ENCODE measurements at places on chromosomes 7 and 10.

GRCh38 chr10:117419159-117419558, 43.9 kb upstream of the PDZD8 start:
- no peak for DNase-seq

DNA sequence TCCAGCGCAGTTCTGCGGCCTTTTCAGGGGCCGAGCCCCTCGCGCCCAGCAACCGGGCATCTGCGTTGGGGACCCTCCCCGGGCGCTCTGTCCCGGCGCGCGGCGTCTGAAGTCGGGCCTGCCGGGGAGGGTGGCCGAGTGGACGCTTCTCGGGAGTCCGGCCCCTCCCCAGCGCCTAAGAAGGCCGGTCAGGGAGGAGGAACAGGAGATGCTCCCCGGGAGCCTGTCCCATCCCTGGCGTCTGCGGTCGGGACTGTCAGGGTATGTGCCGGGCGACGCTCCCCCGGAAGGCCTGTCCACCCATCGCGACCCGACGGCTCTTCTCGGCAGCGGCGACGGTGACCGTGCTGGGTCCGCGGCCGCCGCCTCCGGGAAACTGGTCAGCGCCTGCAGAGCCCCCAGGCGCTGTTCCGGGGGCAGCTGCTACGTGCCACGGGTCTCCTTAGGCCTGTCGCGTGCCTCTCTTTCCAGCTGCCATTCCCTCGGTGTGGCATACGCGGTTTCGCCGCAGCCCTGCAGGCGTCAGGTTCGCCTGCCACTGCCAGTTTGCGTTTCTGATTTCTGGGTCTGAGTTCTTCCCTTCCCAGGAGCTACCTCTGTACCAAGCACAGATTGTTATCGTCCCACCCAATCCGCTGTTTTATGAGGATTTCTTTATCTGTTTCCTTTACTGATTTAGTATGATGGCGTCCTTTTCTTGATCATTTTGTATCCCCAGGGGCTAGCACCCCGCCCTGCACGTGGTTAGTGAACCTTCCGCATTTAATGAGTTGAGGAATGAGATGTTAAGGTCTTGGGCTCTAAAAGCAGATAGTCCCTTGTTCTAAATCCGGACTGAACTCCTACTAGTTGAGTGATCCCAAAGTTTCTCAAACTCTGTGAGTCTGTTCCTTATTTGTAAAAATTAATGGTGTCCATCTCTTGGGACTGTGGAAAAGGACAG, 782 bp downstream of the IFIT5 start:
- DNase-seq: peak; percentile 48

DNA sequence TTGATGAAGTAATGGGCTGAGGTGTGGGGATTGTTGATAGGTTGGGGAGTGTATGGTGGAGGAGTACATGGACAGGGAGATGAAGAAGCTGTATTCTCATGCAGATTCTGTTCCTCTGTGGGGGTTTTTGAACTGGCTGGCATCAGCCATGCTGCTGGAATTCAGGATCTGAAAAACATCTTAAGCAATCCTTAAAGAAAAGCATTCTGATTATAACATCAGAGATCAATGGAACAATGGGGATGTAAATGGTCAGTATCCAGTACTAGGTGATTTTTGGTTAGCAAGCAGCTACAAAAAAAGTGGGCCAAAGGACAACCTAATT, 247.5 kb upstream of the GALNT17 start:
- DNase-seq: no peak

DNA sequence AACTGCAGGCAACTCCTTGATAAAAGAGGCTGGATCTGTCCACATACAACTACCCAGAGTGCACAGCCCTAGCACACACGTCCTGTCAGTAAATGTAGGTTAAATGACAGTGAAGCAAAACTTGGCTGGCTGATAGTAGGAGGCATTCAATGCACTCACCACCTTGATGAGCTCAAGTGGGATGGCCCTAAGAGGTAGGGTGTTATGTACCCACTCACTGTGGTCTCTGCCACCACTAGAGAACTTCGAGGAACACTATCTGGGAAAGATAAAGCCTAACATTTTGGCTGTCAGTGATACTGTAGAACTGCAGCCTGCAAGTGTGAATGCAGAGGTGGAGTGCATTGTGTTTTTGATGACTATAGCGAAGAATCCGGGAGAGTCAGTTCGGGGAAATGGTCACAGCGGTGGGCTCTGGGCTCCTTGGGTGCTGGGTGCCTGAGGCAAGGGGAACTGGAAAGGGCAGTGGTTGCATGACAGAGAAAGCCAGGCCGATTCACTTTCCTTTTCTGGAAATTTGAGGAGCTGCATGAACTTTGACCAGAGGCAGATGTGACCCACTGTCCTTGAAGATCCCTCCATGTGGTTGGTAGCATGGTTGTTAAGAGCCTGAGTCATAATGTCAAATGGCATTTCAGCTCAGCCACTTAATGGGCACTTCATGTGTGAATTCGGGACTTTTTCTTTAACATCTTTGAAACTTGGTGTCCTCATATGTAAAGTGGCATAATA, 93.1 kb upstream of the ZPBP start:
- DNase-seq: no peak

GRCh38 chr10:11095374-11095801, 77.7 kb downstream of the CELF2 start:
- DNase-seq: no peak

DNA sequence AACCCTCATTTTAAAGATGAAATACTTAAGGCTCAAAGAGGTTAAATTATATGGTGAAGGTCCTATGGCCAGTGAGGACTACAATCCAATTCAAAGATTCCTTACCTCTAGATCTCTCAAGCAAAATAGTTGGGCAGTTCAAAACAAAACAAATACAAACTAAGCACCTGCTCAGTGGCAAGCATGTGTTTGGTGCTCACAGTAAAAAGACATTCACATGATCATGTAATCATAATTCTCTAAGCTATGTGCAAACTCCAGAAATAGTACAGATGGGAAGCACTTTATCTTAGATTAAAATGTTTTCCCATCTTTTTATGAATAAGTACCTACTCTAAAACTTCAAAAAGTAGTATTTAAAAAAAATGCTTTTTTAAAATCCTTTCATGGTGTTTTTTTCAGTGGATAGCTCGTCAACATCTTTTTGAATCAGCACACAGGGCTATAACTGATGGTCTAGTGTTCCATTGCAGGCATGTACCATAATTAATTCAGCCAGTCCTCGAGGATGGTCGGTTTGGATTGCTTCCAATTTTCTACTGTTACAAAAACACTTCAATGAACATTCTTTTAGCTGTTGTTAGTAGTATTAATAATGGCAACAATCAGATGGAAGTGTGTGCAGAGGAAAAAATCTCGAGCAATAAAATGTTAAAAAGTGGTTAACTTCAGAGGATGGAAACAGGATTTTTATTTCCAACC, 58.4 kb downstream of the CHCHD3 start:
- no peak for DNase-seq

GRCh38 chr7:95304990-95305389, 19.3 kb downstream of the PON1 start:
- DNase-seq: no peak

DNA sequence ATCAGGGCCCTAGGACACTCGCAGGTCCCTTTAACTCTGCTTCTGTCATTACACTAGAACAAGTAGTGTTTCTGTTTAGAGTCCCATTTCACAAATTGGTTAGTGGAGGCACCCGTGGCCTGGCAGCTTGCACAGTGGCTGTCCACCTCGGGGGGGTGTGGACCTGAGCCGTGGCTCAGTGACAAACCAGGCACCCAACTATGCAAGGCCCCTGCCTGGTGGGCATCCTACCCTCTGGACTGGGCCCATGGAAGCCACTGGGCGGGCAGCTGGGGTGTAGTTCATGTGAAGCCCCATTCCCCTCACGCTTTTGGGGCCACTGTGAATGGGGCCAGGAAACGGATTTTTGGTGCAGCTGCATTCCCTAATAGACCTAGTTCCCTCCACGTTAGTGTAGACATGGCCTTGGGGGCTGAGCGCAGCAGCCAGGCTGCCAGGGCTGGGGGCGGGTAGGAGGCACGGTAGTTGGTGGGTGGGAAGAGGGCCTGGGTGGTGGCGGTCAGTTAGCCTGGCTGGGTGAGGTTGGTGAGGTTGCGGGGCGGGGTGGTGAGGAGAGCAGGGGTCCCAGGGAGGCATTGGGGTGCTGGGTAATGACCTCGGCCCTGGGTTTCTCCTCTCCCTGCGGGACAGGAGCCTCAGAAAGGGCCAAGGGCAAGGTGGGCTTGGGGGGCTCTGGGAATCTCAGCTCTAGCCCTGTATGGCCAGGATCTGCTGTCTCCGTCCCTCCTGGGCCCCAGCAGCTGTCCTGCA, 18.7 kb downstream of the ZNF316 start:
- DNase-seq: peak; percentile 22

- DNase-seq: no peak
Measured at GRCh38 chr10:19546224-19546623, 270.0 kb upstream of the PLXDC2 start.

DNA sequence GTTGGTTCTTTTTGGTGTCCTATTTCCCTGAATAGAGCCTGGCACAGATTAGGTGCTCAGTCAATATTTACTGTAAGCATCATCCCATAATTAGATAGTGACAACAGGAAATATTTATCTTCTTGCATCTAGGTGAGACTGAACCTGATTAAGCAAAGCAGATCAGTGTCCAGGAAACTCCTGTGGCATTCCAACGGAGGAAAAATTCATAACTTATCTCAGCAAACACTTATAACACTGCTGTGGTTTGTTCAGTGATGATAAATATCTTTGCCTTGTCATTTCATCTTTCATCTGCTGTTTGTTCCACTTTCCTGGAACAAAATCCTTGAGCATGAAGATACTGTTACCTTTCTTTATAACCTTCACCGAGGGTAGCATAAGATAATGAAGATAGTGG, 1160.3 kb upstream of the AUTS2 start:
- no peak for DNase-seq

DNA sequence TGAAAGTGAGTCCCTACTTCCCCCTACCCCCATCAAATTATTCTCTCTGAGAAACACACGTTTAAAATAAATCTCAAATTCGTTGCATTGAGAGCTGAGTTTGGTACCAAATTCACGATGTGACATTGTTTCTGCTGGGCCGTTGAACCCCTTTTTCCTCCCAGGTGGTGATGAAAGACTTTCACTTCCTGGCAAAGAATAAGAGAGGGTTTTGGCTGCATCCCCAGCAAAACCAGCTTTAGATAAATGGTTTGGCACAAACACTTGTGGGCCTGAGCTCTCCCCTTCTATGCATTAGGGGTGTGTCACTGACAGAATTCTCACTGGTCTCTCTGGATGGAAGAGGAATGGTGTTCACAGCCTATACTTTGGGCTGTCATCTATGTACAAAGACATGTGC, 8.8 kb upstream of the DNTT start:
- no peak for DNase-seq

GRCh38 chr7:101590663-101591435, 38.2 kb downstream of the MYL10 start:
- DNase-seq: no peak

GRCh38 chr7:142345811-142346210, 88.0 kb upstream of the PRSS58 start:
- DNase-seq: no peak

GRCh38 chr7:106111655-106112117, 426 bp downstream of the SYPL1 start:
- DNase-seq: peak; percentile 48

- no peak for DNase-seq
Measured at GRCh38 chr10:128880159-128880725, 586.8 kb upstream of the MGMT start.

DNA sequence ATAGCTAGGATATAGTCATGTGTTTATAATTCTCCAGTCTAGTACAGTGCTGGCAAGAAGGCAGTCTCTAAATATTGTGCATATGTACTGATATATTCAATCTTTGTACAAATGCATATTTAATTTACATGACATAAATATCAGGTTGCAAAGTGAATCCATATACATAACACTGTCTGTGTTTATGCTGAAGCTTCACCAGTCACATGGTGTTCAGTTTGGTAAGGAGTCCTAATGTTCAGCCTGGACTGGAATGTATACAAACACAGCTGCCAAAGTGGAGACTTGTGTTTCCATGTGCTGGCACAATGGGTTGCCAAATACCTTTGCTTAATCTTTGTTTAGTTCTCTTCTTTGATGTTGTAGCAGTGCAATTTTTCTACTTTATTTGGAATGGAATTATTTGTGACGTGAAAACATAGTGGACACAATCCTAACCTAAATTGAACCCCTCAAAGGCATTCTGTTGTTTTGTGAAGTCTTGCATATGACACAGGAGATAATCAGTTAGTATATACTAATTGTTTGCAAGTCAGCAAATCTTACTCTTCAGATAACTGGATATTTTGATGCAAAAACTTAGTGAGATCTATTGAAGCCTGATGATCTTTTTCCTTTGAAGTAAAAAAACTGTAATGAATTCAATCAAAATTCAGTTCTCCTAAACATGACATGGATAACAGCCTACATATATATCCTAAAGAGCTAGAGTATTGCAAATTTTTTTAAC, 17.3 kb upstream of the ARL4A start:
- DNase-seq: no peak

DNA sequence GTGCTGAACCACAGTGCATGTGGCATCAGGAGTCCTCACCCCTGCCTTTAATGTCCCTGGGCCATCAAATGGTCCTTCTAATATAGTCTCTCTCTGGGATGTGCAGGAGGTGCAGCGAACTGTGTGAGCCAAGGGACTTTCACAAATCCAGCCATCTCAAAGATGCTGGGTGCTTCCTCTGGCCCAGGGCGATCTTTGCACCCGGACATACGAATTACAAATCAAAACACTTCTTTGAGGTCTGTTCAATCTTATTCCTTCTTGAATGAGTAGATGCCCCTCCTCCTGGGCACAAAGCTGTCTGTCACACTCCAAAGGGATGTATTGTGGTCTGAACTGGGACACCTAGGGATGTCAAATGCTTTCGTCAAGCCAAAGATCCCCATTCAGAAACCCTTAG, 60.6 kb downstream of the VSTM4 start:
- no peak for DNase-seq

GRCh38 chr7:5824297-5824610, 42.8 kb upstream of the RNF216 start:
- DNase-seq: no peak
